ENCODE measurements at places on chromosomes 12 and 14. TPM values are rescaled to one million over a fixed set of nuclear protein-coding genes. Genes with fewer than 3 reads are reported as not detected.
A peak's percentile ranks its signal among the peaks of the same experiment; 100 is the strongest.

Gene HIGD1C
- not detected for total RNA-seq

Gene KRT75
- not detected for total RNA-seq

Gene DUSP6
- total RNA-seq = 225 TPM

DNA sequence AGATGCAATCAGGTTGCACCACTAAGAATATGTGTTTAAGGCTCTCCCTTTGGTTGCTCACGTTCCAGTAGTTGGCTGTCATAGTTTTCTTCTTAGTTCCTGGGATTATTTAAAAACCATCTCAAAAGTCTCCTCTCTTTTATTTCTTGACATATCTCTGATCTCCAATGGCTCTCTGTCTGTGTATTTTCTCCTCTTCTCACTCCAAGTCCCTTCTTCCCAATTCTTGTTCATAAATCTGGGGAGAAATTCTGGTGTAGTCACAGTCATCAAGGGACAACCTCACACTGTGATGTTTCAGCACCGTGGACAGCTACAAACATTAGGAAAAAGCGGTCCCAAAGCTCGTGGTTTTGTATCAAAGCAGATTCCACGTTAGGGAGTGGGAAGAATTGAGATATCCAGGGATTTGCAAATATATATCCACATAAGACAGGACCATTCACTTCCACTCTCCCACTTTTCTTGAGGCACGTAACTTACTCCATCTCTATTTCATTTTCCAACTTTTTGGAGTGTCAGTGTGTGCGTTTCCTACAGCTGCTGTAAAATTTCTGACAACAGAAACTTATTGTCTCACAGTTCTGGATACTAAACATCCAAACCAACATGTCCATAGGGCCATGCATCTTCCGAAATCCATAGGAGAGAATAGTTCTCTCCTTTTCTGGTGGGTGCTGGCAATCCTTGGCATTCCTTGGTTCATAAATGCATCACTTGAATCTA lies 80.6 kb upstream of the TMEM233 start:
- H3K4me1 ChIP-seq = no peaks in the 10 kb centered on the region
- H3K27me3 ChIP-seq = no peaks in the 10 kb centered on the region
- no peak for DNase-seq
- no peaks in the 10 kb centered on the region for H3K36me3 ChIP-seq
- no peak overlapping the region for H3K4me3 ChIP-seq

DNA sequence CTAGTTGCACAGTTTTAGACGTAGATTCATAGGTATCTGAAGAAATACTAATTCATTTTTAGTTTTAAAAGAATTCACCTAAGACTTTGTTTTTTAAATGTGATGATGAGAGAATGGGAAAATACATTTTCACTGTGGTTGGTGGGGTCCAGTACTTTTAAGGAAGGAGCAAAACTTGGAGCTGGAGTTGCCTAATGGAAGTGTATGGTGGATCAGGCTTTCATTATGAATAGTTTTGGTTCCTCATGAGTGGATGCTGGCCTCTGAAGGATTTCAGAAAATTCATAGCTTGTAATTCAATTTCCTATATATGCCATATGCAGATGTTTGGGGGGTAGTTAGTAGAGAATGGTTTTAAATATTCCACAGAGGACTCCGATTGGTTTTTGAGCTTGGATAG lies 27.1 kb downstream of the STK38L start:
- no peaks in the 10 kb centered on the region for H3K4me1 ChIP-seq
- no peaks in the 10 kb centered on the region for H3K27me3 ChIP-seq
- DNase-seq = no peak
- H3K36me3 ChIP-seq = no peaks in the 10 kb centered on the region

DNA sequence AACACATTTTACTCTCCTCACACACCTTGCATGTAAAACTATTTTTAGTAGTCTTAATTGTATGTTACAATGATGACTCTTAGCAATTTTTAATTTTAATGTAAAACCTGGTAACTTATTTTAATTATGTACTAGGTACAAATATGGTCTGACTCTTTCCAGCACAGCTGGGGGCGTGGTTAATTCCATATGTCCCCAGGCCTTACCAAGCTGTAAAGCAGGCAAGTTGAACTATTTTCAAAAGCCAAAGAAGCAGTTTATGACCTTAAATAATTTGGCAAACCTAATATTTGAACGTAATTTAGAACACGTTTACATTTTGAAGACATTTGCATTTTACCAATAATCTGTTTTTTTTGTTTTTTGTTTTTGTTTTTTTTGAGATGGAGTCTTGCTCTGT lies 9.3 kb upstream of the ACOT6 start:
- no peaks in the 10 kb centered on the region for H3K27me3 ChIP-seq
- H3K27ac ChIP-seq = no peak overlapping the region
- DNase-seq = no peak
- H3K4me3 ChIP-seq = no peak overlapping the region

- no peak overlapping the region for H3K4me3 ChIP-seq
- peaks cover 14% of the 10 kb centered on the region for H3K36me3 ChIP-seq
- H3K27me3 ChIP-seq = no peaks in the 10 kb centered on the region
- no peak for DNase-seq
- no peak overlapping the region for H3K27ac ChIP-seq
Observed at GRCh38 chr14:71108398-71109119, 201.3 kb downstream of the PCNX1 start.

GRCh38 chr12:61220337-61220736 lies 1039.9 kb upstream of the USP15 start:
- H3K4me3 ChIP-seq = no peak overlapping the region
- H3K4me1 ChIP-seq = no peaks in the 10 kb centered on the region
- H3K27me3 ChIP-seq = no peaks in the 10 kb centered on the region
- DNase-seq = no peak
- no peaks in the 10 kb centered on the region for H3K36me3 ChIP-seq
- H3K27ac ChIP-seq = no peak overlapping the region

DNA sequence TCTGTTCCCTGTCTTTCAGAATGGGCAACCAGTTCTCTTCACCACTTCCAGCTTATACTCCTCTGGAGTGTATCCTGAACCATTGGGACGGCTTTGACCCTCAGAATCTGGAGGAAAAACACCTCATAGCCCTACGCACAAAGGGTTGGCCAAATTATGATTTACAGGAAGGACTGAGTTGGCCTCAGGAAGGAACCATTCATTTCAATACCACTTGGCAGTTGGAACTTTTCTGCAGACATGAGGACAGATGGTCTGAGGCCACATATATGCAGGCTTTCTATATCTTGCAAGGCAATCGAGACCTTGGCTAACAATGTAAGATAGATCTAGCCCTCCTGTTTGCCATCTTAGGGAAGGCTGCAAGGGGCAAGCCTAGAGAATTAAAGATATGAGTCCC lies 24.0 kb downstream of the CLECL1 start:
- no peak for DNase-seq
- H3K4me3 ChIP-seq = no peak overlapping the region
- no peaks in the 10 kb centered on the region for H3K27me3 ChIP-seq
- no peaks in the 10 kb centered on the region for H3K36me3 ChIP-seq

GRCh38 chr12:86713121-86713520 lies 456.9 kb upstream of the MGAT4C start:
- no peak for DNase-seq
- no peaks in the 10 kb centered on the region for H3K27me3 ChIP-seq
- no peaks in the 10 kb centered on the region for H3K36me3 ChIP-seq

DNA sequence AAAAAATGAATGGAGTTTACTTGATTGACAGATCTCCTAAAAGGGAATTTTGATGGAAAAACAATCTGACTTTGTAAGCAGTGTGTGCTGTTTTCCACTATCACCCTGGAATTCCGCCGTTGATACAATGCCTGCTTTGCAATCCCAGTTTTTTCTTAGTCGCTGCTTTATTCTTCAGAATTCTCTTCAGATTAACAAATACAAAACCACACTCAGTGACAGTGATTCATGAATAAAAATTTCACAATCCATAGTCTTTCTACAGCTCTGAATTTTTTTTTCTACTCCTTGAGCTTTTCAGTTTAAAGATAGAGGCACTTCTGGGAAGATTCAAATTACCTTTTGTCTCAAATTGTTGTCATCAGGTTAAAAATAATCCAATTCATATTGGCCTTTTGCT lies 44.6 kb upstream of the KITLG start:
- H3K4me1 ChIP-seq = no peaks in the 10 kb centered on the region
- DNase-seq = no peak
- no peaks in the 10 kb centered on the region for H3K27me3 ChIP-seq
- no peak overlapping the region for H3K27ac ChIP-seq
- H3K36me3 ChIP-seq = no peaks in the 10 kb centered on the region
- H3K4me3 ChIP-seq = no peak overlapping the region

GRCh38 chr14:65260786-65261185 lies 151.7 kb upstream of the FUT8 start:
- no peak overlapping the region for H3K4me3 ChIP-seq
- no peak for DNase-seq
- H3K4me1 ChIP-seq = no peaks in the 10 kb centered on the region

- H3K27me3 ChIP-seq = no peaks in the 10 kb centered on the region
- no peaks in the 10 kb centered on the region for H3K36me3 ChIP-seq
- H3K4me1 ChIP-seq = no peaks in the 10 kb centered on the region
- no peak for DNase-seq
Observed at GRCh38 chr12:27199638-27200300, 44.3 kb upstream of the STK38L start.

DNA sequence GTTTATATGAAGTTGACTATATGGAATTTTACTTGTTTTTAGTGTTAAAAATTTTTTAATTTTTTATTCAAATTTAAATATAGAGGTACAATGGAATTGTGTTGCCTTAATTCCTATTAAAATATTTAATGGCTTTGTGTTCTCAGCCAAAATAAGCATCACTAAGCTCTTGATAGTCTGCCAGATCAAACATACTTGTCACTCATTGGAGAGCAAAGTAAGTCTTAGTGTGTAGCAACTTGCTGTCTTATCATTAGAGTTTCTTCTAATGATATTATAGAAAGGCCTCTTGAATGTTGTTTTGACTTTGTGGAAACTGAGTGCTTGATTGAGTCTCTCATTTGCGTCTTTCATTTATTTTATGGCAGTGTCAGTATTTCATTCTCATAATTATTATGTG lies 10.7 kb downstream of the SFSWAP start:
- no peaks in the 10 kb centered on the region for H3K4me1 ChIP-seq
- H3K27me3 ChIP-seq = no peaks in the 10 kb centered on the region
- H3K4me3 ChIP-seq = no peak overlapping the region
- no peak overlapping the region for H3K27ac ChIP-seq

DNA sequence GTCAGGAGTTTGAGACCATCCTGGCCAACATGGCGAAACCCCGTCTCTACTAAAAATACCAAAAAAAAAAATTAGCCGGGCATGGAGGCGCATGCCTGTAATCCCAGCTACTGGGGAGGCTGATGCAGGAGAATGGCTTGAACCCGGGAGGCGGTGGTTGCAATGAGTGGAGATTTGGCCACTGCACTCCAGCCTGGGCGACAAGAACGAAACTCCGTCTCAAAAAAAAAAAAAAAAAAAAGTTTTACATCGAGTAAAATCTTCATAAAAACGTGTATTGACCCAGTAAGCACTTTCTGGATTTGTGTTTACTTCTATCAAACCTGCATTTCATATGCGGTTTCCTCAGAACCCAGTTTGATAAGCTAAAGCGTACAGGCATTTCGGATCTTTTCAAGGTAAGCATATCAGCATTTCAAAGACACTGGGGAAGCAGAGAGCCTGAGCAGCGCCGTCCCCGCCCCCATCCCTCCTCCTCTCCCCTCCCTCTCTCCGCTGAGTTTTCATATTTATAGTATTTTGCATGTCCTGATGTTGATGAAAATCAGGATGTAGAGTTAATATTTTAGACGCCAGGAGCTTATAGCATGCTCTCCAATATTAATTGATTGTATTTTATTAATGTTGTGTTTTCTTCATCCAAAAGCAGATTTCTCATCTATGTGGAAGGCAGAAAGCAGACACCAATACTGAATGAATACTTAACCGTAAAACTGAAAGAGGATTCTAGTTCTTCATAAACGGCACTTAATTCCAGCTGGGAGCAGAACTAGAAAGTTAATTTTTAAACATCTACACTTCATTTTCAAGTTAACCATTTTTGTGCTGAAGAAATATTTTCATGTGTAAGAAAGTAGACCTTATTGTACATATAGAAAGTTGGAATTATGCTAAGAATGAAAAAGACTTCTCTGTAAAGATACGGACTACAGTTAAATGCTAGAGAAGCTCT lies 9.2 kb upstream of the HIP1R start:
- no peak overlapping the region for H3K27ac ChIP-seq
- no peaks in the 10 kb centered on the region for H3K27me3 ChIP-seq
- DNase-seq = no peak

DNA sequence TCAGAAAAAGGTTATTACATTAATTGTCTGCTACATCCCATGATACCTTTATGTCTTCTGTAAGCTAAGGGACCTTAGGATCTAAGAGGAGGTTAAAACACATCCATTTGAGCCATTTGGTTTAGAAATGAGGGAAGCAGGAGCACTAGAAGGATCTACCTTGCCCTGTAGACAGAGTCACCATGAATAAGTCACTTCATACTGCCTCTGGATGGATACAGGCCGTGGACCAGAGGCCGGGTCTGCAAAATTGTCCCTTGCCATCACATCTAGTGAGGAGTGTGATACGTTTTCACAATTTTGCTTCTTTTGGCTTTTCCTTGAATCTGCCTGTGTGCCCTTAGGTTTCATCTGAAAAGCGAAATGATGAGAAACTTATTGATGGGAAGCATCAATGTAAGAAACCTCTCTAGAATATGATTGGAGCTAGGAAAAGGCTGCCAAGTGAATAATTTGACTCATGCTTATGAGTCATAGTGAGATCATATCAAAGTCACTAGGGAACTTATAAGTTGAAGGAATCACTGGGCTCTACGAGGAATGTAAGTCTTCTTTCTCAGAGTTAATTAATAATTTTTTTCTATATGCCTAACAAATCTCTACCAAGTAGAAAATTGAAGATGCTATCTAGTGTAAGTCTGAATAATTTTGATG lies 10.8 kb downstream of the GLRX5 start:
- no peaks in the 10 kb centered on the region for H3K27me3 ChIP-seq
- no peak for DNase-seq
- no peak overlapping the region for H3K27ac ChIP-seq
- H3K36me3 ChIP-seq = no peaks in the 10 kb centered on the region

GRCh38 chr12:110403976-110404682 lies 621 bp upstream of the ANAPC7 start:
- H3K4me3 ChIP-seq = peak overlapping the region; percentile 99
- H3K27me3 ChIP-seq = no peaks in the 10 kb centered on the region
- H3K4me1 ChIP-seq = peaks cover 6% of the 10 kb centered on the region
- peak; percentile 62 for DNase-seq

GRCh38 chr12:10528174-10528953 lies 22.7 kb downstream of the EIF2S3B start:
- no peak for DNase-seq
- no peaks in the 10 kb centered on the region for H3K4me1 ChIP-seq
- H3K27ac ChIP-seq = no peak overlapping the region
- H3K27me3 ChIP-seq = no peaks in the 10 kb centered on the region

- H3K27ac ChIP-seq = no peak overlapping the region
- H3K36me3 ChIP-seq = no peaks in the 10 kb centered on the region
Observed at GRCh38 chr14:33335366-33335765, 396.7 kb downstream of the NPAS3 start.

DNA sequence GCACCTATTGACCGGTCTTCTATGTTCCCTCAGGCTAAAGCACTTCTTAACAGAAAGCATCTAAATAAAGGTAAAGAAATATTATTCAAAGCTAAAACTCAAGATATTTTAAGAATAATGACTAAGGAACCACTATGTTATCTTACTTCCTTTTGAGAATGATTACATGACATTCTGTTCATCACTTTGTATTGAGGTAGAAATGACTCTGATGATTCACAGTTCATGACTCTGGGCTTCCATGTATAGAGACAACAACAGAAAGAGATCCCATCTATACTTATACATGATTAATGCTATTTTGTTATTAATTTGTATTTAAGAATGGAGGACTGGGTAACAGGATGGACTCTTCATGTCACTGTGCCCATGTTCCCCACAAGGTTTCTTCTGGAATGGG lies 218.3 kb upstream of the OR4E1 start:
- H3K4me3 ChIP-seq = no peak overlapping the region
- H3K27me3 ChIP-seq = no peaks in the 10 kb centered on the region
- peaks cover 4% of the 10 kb centered on the region for H3K4me1 ChIP-seq
- H3K27ac ChIP-seq = no peak overlapping the region
- no peaks in the 10 kb centered on the region for H3K36me3 ChIP-seq

Measured in naive thymus-derived CD4-positive, alpha-beta T cell (primary cell).